ENCODE measurements at places on chromosomes 3 and 15. TPM values are rescaled to one million over a fixed set of nuclear protein-coding genes. Genes with fewer than 3 reads are reported as not detected.
A peak's percentile ranks its signal among the peaks of the same experiment; 100 is the strongest.

Gene PRSS50
- not detected for total RNA-seq

Gene GPR149
- total RNA-seq: not detected

DNA sequence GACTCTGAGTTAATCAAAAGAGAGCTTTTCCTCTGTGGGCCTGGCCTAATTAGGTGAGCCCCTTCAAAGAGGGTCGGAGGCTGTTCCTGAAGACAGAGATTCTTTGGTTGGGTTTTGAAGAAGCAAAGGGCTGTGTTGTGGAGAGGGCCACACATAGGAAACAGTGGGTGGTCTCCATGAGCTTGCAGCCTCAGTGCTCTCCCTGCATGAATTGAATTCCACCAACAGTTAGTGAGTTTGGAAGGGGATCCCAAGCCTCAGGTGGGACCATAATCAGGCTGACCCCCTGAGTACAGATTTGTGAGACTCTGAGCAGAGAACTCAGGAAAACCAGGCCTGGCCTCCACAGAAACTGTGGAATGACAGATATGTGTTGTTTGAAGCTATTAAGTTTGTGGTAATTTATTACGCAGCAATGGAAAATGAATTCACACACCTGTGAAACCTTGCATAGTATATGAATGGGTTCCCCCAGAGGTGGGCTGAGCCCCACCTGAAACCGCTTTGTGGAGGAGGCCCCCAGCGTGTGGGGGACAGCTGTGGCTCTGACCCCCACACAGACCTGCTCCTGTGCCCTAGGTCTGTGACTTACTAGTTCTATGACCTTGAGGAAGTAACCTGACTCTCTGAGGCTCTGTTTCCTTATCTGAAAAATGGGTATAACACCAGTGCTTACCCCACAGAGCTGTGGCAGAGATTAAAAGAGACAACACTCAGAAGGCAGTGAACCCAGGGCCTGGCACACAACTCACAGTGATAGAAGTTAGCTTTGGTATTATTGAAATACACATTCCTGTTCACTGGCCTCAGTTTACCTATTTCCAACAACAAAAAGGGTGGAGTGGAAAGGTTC lies 431.3 kb downstream of the FOXP1 start:
- DNase-seq: no peak
- H3K4me3 ChIP-seq: no peak overlapping the region
- no peak overlapping the region for H3K27ac ChIP-seq
- H3K27me3 ChIP-seq: no peaks in the 10 kb centered on the region
- H3K4me1 ChIP-seq: no peaks in the 10 kb centered on the region

Gene EFCAB12
- total RNA-seq: 0.61 TPM

DNA sequence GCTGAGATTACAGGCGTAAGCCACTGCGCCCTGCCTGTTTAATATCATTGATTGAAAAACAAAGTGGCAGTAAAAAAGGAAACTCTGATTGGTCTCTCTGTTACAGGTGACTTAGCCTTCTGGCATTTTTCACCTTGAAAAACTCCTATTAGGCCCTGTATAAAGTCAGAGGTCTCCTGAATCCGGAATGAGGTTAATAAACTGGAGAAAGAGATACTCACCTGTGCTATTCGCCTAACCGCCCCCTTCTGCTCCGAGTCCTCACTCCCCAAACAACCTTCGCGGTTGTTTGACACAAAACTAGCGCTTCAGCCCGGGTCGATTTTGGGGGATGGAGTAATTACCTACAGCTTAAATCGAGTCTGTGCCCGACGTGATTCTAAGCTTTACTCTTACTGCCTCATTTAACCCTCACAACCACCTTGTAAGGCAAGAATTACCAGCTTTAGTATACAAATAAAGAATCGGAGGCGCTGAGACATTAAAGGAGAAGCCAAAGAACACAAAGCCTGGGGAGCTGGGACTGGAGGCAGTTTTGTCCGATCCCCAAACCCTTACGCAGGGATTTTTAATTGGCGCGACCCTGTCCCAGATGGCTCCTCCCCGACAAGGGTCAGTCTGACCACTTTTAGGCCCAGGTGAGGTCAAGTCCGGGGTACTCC lies 441 bp downstream of the CEP70 start:
- no peak for DNase-seq
- H3K4me3 ChIP-seq: peak overlapping the region; percentile 62
- no peaks in the 10 kb centered on the region for H3K27me3 ChIP-seq
- no peaks in the 10 kb centered on the region for H3K36me3 ChIP-seq

- H3K27me3 ChIP-seq: no peaks in the 10 kb centered on the region
- peak overlapping the region; percentile 90 for H3K27ac ChIP-seq
- peak overlapping the region; percentile 37 for H3K4me3 ChIP-seq
- peak; percentile 84 for DNase-seq
- H3K36me3 ChIP-seq: no peaks in the 10 kb centered on the region
- peaks cover 74% of the 10 kb centered on the region for H3K4me1 ChIP-seq
Observed at GRCh38 chr15:63483521-63484371, 20.6 kb upstream of the USP3 start.

GRCh38 chr3:166362698-166363097 lies 525.5 kb upstream of the BCHE start:
- no peak overlapping the region for H3K27ac ChIP-seq
- no peaks in the 10 kb centered on the region for H3K36me3 ChIP-seq
- H3K27me3 ChIP-seq: no peaks in the 10 kb centered on the region
- no peak for DNase-seq
- no peaks in the 10 kb centered on the region for H3K4me1 ChIP-seq

- no peak overlapping the region for H3K4me3 ChIP-seq
- no peaks in the 10 kb centered on the region for H3K4me1 ChIP-seq
- H3K27me3 ChIP-seq: no peaks in the 10 kb centered on the region
- H3K27ac ChIP-seq: no peak overlapping the region
Observed at GRCh38 chr15:101597360-101597928, 54.7 kb downstream of the TM2D3 start.

GRCh38 chr15:39597751-39598185 lies 16.9 kb downstream of the THBS1 start:
- no peaks in the 10 kb centered on the region for H3K4me1 ChIP-seq
- no peaks in the 10 kb centered on the region for H3K36me3 ChIP-seq
- no peak for DNase-seq
- no peak overlapping the region for H3K4me3 ChIP-seq
- no peak overlapping the region for H3K27ac ChIP-seq
- no peaks in the 10 kb centered on the region for H3K27me3 ChIP-seq

Gene KNG1
- total RNA-seq: 0.21 TPM

Gene TMOD2
- 13.0 TPM for total RNA-seq

Gene ZNF774
- total RNA-seq: 1.7 TPM

Gene GLT8D1
- 35.3 TPM for total RNA-seq

- no peaks in the 10 kb centered on the region for H3K36me3 ChIP-seq
- no peak for DNase-seq
- H3K4me1 ChIP-seq: no peaks in the 10 kb centered on the region
Observed at GRCh38 chr15:58268746-58269267, 130.6 kb downstream of the AQP9 start.

Gene CHRD
- total RNA-seq: 0.32 TPM

DNA sequence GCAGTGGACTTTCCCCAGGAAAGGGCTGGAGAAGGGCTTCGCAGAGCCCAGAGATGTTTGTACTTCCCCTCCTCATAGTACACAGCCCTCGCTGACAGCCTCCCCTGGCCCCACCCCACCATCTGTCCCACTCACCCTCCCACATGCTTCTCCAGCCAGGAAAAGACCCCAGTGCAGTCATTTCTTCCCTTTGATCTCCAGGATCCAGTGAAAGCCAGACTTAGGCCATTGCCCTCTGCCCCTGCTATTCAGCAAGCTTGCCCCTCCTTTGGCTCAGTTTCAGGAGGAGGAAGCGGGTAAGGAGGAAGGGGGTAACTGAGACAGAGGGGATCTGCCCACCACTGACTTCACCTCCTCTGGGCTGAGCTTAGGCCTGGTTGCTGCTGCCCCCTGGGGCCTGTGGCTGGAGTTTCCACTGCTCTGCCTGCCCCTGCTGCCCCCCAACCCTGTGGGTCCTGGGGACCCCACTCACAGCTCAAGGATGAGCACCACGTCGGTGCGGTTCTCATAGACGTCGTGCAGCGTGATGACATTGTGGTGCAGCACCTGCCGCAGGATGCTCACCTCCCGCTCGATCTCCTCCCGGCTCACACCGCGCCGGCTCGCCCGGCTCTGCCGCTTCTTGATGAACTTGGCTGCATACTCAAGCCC lies 63.1 kb downstream of the DAPK2 start:
- peak overlapping the region; percentile 10 for H3K27ac ChIP-seq
- H3K4me1 ChIP-seq: peaks cover 47% of the 10 kb centered on the region
- no peak overlapping the region for H3K4me3 ChIP-seq
- no peaks in the 10 kb centered on the region for H3K36me3 ChIP-seq

DNA sequence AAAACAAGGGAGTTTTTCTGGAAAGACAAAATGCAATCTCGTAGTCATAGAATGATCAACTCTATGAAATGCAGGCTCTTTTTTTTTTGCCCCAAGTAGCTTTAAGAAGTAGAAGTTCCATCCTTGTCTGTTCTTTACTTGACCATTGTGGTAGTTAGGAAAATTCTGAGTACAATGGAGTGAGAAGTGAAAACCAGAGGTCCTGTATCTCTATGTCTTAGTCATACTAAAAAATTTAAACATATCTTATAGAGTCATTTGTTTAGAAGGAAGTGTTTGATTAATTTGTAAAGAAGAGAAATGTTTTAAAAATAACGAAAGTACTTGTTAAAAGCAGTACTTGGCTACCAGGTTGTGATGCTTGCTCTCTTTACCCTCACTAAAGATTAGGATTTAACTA lies 52.4 kb downstream of the PRKCI start:
- H3K27ac ChIP-seq: no peak overlapping the region
- H3K36me3 ChIP-seq: peaks cover 3% of the 10 kb centered on the region
- H3K4me3 ChIP-seq: no peak overlapping the region
- H3K4me1 ChIP-seq: no peaks in the 10 kb centered on the region

- no peaks in the 10 kb centered on the region for H3K4me1 ChIP-seq
- no peak overlapping the region for H3K27ac ChIP-seq
- H3K36me3 ChIP-seq: no peaks in the 10 kb centered on the region
- no peaks in the 10 kb centered on the region for H3K27me3 ChIP-seq
Observed at GRCh38 chr15:44207643-44208042, 12.6 kb upstream of the FRMD5 start.

Gene TJP1
- total RNA-seq: 0.72 TPM

GRCh38 chr3:185175370-185175987 lies 22.6 kb upstream of the C3orf70 start:
- peaks cover 21% of the 10 kb centered on the region for H3K4me1 ChIP-seq
- H3K27me3 ChIP-seq: no peaks in the 10 kb centered on the region
- peak; percentile 27 for DNase-seq
- no peaks in the 10 kb centered on the region for H3K36me3 ChIP-seq

- no peaks in the 10 kb centered on the region for H3K36me3 ChIP-seq
- H3K27me3 ChIP-seq: no peaks in the 10 kb centered on the region
- DNase-seq: no peak
- no peak overlapping the region for H3K27ac ChIP-seq
- H3K4me3 ChIP-seq: no peak overlapping the region
Observed at GRCh38 chr3:126676919-126677705, 22.2 kb upstream of the TXNRD3 start.

GRCh38 chr3:183731611-183732010 lies 34.0 kb downstream of the YEATS2 start:
- no peak overlapping the region for H3K27ac ChIP-seq
- peaks cover 25% of the 10 kb centered on the region for H3K36me3 ChIP-seq

DNA sequence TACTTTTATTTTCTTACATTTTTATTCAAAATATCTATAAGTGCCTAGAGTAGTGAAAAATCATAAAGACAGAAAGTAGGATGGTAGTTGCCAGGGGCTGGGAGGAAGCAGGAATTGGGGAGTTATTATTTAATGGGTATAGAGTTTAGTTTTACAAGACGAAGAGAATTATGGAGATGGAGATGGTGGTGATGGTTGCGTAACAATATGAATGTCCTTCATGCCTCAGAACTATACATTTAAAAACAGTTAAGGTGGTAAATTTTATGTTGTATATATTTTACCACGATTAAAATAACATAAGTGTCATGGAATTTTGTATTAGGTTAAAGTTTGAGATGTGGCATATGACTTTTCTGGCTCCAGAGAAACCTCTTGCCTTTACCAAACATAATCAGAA lies 171.4 kb downstream of the MYRIP start:
- H3K36me3 ChIP-seq: no peaks in the 10 kb centered on the region
- H3K27me3 ChIP-seq: no peaks in the 10 kb centered on the region
- DNase-seq: no peak
- H3K27ac ChIP-seq: no peak overlapping the region

Gene C3orf22
- not detected for total RNA-seq

DNA sequence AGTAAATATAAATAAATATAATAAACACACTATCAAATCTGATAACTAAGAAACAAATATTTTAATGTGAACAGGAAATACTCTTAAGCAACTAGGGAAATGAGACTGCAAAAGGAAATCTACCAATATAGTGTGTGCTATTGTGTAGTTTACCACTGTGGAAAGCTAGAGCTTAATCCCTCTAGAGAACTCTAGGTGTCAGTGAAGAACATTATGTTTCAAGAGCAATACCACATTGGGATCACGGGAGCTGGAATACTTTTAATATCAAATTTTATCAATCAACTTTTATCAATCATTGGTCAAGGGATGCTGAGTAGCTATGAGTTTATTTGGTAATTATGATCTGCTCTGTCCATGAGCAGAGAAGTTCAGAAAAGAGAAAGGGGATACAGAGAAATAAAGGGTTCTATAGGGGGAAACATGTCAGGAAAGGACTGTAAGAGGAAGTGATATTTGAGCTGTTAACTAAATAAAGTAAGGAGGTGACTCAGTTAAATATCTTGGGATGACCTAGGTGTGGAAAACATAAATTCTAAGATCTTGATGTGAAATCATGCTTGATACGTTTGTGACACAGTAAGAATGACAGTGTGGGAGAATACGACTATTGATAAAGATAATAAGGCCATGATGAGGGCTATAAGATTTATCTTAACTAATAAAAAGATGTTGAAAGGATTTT lies 762.2 kb upstream of the ALCAM start:
- no peak overlapping the region for H3K27ac ChIP-seq
- no peak for DNase-seq
- H3K36me3 ChIP-seq: no peaks in the 10 kb centered on the region
- no peaks in the 10 kb centered on the region for H3K4me1 ChIP-seq
- H3K27me3 ChIP-seq: no peaks in the 10 kb centered on the region
- H3K4me3 ChIP-seq: no peak overlapping the region

Gene PARP15
- total RNA-seq: 35.3 TPM

GRCh38 chr3:160098261-160098908 lies 109.8 kb downstream of the IL12A start:
- peaks cover 15% of the 10 kb centered on the region for H3K4me1 ChIP-seq
- H3K27ac ChIP-seq: no peak overlapping the region
- H3K36me3 ChIP-seq: no peaks in the 10 kb centered on the region
- H3K4me3 ChIP-seq: no peak overlapping the region
- no peaks in the 10 kb centered on the region for H3K27me3 ChIP-seq

GRCh38 chr15:39714251-39714650 lies 68.4 kb downstream of the FSIP1 start:
- H3K27me3 ChIP-seq: no peaks in the 10 kb centered on the region
- H3K27ac ChIP-seq: no peak overlapping the region
- DNase-seq: no peak
- H3K4me3 ChIP-seq: no peak overlapping the region
- no peaks in the 10 kb centered on the region for H3K4me1 ChIP-seq

GRCh38 chr3:182435860-182436259 lies 357.4 kb upstream of the ATP11B start:
- H3K27me3 ChIP-seq: no peaks in the 10 kb centered on the region
- no peak for DNase-seq
- no peak overlapping the region for H3K4me3 ChIP-seq
- no peaks in the 10 kb centered on the region for H3K4me1 ChIP-seq
- H3K27ac ChIP-seq: no peak overlapping the region
- H3K36me3 ChIP-seq: no peaks in the 10 kb centered on the region

GRCh38 chr15:98889930-98890695 lies 117.5 kb downstream of the PGPEP1L start:
- H3K4me1 ChIP-seq: peaks cover 3% of the 10 kb centered on the region
- H3K36me3 ChIP-seq: no peaks in the 10 kb centered on the region
- no peak for DNase-seq

Measured in GM12878 (cell line).